ENCODE measurements at places on chromosomes 2 and 18. TPM values are rescaled to one million over a fixed set of nuclear protein-coding genes. Genes with fewer than 3 reads are reported as not detected.

DNA sequence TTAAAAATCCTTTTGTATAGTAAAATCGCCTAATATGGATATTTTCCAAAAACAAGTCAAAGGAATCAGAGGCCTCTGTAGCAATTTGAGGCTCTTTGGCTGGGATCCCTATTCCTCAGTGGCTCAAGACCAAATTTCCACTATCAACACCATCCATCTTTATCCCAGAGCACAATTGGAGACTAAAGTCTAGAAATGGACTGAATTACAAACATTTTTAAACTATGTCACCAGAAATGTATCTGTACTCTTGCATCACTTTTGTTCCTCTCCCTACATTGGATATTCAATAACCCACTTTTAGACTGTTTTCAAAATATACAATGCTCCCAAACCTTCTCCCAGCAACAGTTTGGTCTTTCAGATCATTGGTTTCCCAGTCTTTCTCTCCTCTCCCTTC, 140.4 kb upstream of the KLHL29 start:
- H3K4me3 ChIP-seq = no peak overlapping the region
- DNase-seq = no peak
- no peaks in the 10 kb centered on the region for H3K27me3 ChIP-seq
- no peak overlapping the region for H3K27ac ChIP-seq
- H3K4me1 ChIP-seq = peaks cover 24% of the 10 kb centered on the region
- H3K36me3 ChIP-seq = no peaks in the 10 kb centered on the region

- H3K27ac ChIP-seq = peak overlapping the region; percentile 30
- H3K36me3 ChIP-seq = no peaks in the 10 kb centered on the region
- H3K4me1 ChIP-seq = peaks cover 10% of the 10 kb centered on the region
Observed at GRCh38 chr2:216985658-216986141, 125.8 kb upstream of the TNP1 start.

DNA sequence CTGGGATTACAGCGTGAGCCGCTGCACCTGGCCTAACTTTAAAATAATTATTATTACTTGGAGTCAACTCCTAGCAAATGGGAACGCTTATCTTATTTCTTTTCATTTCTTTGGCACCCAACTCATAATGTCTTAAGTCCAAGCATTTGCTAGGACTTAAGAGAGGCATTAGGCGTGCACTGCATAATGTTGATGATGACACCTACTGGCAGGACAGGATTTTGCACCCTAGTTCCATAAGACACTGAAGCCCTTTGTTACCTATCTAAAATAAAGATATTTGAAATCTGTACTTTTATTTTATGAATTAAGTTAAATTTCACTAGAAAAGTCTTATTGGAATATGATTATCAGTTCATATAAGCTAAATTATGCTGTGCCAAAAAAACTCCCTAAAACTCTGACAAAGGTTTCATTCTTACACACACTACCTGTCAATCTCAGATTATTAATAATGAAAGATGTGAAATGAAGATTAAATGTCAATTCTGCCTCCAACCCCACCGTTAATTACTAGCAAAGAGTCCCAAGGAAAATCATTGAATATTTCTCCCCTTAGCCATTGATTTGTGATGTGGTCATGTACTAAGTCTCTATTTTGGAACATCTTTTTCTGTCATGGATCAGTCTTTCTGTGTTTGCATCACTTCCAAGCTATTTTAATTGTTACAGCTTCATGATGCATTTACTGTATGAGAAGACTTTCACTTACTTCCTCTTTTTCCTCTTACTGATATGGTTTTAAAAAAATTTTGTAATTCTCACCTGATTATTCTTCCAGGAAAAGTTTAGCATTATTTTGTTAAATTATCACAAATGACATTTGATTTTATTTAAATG, 12.7 kb upstream of the CDH2 start:
- H3K27ac ChIP-seq = no peak overlapping the region
- no peaks in the 10 kb centered on the region for H3K4me1 ChIP-seq
- no peak for DNase-seq

DNA sequence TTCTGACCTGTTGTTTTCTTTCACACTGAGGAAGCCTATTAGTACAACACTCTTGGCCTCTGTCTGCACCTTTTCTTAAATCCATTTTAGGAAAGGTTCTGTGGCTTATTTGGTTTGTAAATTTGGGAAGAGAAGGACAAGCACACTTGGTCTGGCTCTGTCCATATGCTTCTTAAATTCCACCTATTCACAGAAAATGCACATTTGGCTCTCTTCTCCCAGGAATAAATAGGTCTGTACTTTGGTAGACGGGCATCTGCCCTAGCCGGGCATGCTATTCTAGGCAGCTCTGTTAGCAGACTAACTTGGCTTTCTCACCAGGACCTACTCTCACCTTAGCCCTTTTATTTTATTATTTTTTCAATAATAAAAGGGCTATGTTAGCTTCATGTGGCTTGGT, 1211.8 kb upstream of the SLC39A10 start:
- H3K27ac ChIP-seq = no peak overlapping the region
- H3K36me3 ChIP-seq = no peaks in the 10 kb centered on the region
- no peaks in the 10 kb centered on the region for H3K27me3 ChIP-seq
- no peaks in the 10 kb centered on the region for H3K4me1 ChIP-seq
- no peak for DNase-seq
- no peak overlapping the region for H3K4me3 ChIP-seq

GRCh38 chr2:23351388-23352141, 33.4 kb upstream of the KLHL29 start:
- H3K27ac ChIP-seq = no peak overlapping the region
- no peak overlapping the region for H3K4me3 ChIP-seq
- H3K4me1 ChIP-seq = peaks cover 3% of the 10 kb centered on the region
- H3K27me3 ChIP-seq = no peaks in the 10 kb centered on the region
- no peaks in the 10 kb centered on the region for H3K36me3 ChIP-seq
- peak; percentile 86 for DNase-seq

GRCh38 chr18:49177812-49178211, 227.0 kb upstream of the SMAD7 start:
- H3K27me3 ChIP-seq = no peaks in the 10 kb centered on the region
- H3K36me3 ChIP-seq = no peaks in the 10 kb centered on the region
- no peak for DNase-seq
- no peak overlapping the region for H3K4me3 ChIP-seq

DNA sequence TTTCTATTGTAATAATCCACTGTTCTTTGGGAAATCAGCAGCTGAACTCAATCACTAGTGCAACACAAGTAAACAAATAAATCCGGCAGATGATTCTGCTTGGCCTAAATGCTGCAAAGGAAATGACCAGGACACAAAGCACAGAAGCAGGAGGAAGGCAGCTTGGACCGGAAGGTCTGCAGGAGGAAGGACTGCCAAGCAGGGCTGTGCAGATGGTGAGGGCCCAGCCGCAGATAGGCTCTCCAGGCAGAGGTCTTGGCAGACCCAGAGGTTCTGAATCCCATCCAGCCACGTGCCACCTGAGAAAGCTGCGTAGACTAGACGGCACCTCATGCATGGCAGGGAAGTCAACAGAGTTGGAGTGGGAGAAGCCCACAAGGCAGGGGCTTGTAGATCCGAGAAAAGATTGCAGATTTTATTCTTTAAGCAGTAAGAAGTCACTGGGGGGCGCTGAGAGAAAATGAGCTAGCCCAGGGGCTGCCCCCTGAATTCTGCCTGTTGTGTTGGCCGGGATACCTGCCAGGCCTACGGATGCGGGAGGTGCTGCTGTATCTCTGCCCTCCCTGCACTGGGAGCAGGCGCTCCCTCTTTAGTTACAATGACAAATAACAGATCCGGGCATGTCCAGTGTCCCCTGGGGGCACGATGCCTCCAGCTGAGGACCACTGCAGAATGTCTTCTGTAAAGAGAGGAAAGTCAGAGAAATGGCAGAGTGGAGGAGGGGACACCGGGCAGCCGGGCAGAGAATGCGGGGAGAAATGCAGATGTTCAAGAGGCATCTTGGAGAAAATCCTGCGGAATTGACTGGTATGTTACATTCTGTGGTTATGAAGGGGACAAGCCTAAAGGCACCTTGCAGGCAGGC, 153.5 kb downstream of the PXDN start:
- H3K27ac ChIP-seq = no peak overlapping the region
- no peaks in the 10 kb centered on the region for H3K36me3 ChIP-seq
- no peaks in the 10 kb centered on the region for H3K4me1 ChIP-seq
- DNase-seq = no peak

DNA sequence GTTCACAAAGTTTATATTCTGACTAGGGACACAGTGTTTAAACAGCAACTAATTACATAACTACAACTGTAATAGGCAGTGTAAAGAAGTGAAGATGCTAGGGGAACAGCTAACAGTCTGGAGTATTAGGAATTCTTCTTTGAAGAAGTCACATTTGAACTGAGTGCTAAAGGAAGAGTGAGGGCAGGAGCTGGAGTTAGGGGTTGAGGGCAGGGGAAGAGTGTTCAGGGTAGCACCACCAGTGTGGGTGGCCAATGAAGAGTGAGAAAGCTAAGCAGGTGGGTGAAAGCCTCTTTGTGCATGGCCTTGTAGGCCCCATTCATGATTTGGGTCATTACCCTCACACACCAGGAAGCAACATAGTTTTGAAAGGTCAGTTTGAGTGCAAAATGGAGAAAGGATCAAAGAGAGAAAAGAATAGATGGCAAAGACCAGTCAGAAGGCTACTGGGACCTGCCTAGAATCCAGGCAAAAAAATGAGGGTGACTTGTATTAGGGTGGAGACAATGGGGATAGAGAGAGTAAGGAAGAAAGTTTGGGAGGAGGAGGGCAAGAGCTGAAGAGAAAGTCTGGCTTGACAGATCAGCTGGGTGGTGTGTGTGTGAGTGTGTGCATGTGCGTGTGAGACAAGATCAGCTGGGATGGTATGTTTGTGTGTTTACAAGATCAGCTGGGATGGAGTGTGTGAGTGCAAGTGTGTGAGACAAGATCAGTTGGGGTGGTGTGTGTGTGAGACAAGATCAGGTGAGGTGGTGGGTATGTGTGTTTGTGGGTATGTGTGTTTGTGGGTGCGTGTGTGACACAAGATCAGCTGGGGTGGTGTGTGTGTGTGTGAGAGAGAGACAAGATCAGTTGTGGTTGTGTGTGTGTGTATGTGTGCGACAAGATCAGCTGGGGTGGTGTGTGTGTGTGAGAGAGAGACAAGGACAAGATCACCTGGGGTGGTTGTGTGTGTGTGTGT, 43.6 kb upstream of the AGPS start:
- H3K27me3 ChIP-seq = no peaks in the 10 kb centered on the region
- DNase-seq = no peak
- H3K27ac ChIP-seq = no peak overlapping the region
- H3K36me3 ChIP-seq = no peaks in the 10 kb centered on the region
- no peaks in the 10 kb centered on the region for H3K4me1 ChIP-seq

DNA sequence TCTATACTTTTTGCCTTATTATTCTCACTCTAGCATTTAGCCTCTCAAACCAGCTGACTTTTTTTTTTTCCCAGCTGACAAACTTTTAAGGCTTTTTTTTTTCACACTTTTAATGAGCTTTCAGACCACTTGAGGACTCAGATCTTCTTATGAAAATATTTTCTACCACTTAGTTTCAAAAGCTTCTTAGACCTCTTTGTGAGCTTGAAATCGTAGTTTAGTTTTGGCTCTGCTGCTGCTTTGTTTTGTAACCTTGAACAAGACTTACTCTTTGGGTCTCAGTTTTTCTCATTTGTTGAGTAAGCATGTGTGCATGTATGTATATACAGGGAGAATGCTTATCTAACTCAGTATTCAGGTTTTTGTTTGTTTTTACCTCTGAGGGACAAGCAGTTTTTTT, 3.5 kb downstream of the NBEAL1 start:
- H3K27ac ChIP-seq = peak overlapping the region; percentile 20
- peak overlapping the region; percentile 14 for H3K4me3 ChIP-seq
- H3K27me3 ChIP-seq = no peaks in the 10 kb centered on the region
- no peaks in the 10 kb centered on the region for H3K4me1 ChIP-seq
- H3K36me3 ChIP-seq = no peaks in the 10 kb centered on the region
- no peak for DNase-seq

GRCh38 chr2:157849591-157849990, 26.5 kb downstream of the ACVR1 start:
- H3K36me3 ChIP-seq = no peaks in the 10 kb centered on the region
- no peak overlapping the region for H3K4me3 ChIP-seq
- H3K27me3 ChIP-seq = no peaks in the 10 kb centered on the region
- no peak overlapping the region for H3K27ac ChIP-seq
- no peak for DNase-seq
- H3K4me1 ChIP-seq = peaks cover 4% of the 10 kb centered on the region

- H3K36me3 ChIP-seq = no peaks in the 10 kb centered on the region
- H3K4me1 ChIP-seq = no peaks in the 10 kb centered on the region
- no peak for DNase-seq
- no peak overlapping the region for H3K4me3 ChIP-seq
- H3K27me3 ChIP-seq = no peaks in the 10 kb centered on the region
Observed at GRCh38 chr18:76005632-76006208, 489.3 kb downstream of the ZNF516 start.

- H3K4me3 ChIP-seq = no peak overlapping the region
- H3K36me3 ChIP-seq = no peaks in the 10 kb centered on the region
- H3K27ac ChIP-seq = no peak overlapping the region
- no peak for DNase-seq
Observed at GRCh38 chr2:206253125-206253776, 21.2 kb upstream of the ZDBF2 start.

- H3K4me1 ChIP-seq = no peaks in the 10 kb centered on the region
- H3K4me3 ChIP-seq = no peak overlapping the region
- H3K27ac ChIP-seq = no peak overlapping the region
- H3K36me3 ChIP-seq = no peaks in the 10 kb centered on the region
Observed at GRCh38 chr2:47083485-47083884, 71.6 kb downstream of the STPG4 start.

DNA sequence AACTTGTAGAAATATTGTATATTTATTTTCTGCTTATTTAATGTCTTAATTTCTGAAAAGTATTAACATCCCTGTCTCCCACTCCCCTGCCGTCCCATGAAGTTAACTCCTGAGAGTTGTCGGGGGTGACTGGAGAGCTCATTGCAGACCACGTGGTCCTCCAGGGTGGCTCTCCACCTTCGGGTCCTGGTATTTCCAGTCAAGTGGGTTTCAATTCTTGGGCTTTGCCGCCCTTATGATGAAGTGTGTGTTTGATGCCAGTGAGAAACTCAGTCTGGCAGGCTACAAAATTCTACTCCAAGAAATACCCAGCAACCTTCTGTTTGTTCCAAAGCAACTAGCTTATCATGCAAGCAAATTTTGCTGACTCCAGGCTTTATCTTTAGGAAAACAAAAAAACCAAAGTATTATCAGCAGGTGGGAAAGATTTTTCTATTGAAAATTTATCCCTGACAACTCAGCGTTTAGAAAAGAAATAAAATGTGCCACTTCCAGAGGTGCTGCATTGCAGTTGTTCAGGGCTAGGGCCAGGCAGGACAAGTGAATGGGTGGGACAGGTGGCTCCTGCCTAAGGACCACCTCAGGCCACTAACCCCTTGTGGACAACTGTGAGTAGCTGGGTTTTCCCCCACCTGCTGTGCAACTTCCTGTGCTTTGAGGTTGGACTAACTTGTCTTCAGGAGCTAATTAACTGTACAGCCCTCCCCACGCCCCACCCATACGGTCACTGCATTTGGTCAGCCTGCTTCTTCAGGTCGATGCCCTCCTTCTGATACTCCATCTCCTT, 46.6 kb downstream of the BCL2L11 start:
- no peak for DNase-seq
- H3K36me3 ChIP-seq = peaks cover 6% of the 10 kb centered on the region
- H3K4me3 ChIP-seq = no peak overlapping the region
- no peaks in the 10 kb centered on the region for H3K27me3 ChIP-seq
- peaks cover 5% of the 10 kb centered on the region for H3K4me1 ChIP-seq
- H3K27ac ChIP-seq = no peak overlapping the region

- no peaks in the 10 kb centered on the region for H3K36me3 ChIP-seq
- no peak overlapping the region for H3K4me3 ChIP-seq
- H3K4me1 ChIP-seq = no peaks in the 10 kb centered on the region
- H3K27me3 ChIP-seq = no peaks in the 10 kb centered on the region
- no peak overlapping the region for H3K27ac ChIP-seq
Observed at GRCh38 chr18:75143851-75144250, 65.1 kb downstream of the PTGR3 start.

Gene LYG2
- total RNA-seq = not detected

Gene TSPYL6
- total RNA-seq = not detected

Gene GREB1L
- total RNA-seq = 6.2 TPM

Gene SP100
- 52.1 TPM for total RNA-seq

Gene TPO
- not detected for total RNA-seq

All from right lobe of liver (tissue), 6 donors.